Smooth muscle cell of the umbilical artery (primary cell): ENCODE measurements at places on chromosomes 7 and 10. TPM values are rescaled to one million over a fixed set of nuclear protein-coding genes. Genes with fewer than 3 reads are reported as not detected.

The SPDYE1 gene
- total RNA-seq, result not detected in 2 replicates

The C7orf33 gene
- not detected in 2 replicates for total RNA-seq

The CFAP69 gene
- total RNA-seq, result 5.0 and 5.3 TPM in 2 replicates

The ZNF853 gene
- total RNA-seq, result 3.9 and 5.3 TPM in 2 replicates

The PPP1R3A gene
- not detected in 2 replicates for total RNA-seq
